Mucosa of descending colon (tissue), 3 donors: ENCODE measurements at places on chromosomes 16 and 17.

GRCh38 chr17:12789075-12789480 is 220 bp upstream of the ARHGAP44 start:
- no peak for DNase-seq

DNA sequence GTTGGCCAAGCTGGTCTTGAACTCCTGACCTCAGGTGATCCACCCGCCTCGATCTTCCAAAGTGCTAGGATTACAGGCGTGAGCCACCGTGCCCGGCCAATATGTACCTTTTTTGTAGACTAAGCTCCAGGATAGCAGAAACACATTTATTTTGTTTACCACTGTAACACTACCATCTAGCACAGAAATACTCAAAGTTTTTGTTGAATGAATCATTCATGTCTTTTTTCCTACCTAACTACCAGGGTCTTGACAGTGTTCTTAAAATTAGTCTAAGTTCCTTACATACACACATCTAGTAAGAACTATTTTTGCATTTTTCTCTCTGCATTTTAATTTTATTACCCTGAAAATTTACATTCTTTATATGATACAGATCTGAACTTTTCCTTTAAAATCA is 44.4 kb downstream of the AKAP10 start:
- DNase-seq = no peak

GRCh38 chr16:58417600-58417999 is 25.3 kb downstream of the GINS3 start:
- no peak for DNase-seq

DNA sequence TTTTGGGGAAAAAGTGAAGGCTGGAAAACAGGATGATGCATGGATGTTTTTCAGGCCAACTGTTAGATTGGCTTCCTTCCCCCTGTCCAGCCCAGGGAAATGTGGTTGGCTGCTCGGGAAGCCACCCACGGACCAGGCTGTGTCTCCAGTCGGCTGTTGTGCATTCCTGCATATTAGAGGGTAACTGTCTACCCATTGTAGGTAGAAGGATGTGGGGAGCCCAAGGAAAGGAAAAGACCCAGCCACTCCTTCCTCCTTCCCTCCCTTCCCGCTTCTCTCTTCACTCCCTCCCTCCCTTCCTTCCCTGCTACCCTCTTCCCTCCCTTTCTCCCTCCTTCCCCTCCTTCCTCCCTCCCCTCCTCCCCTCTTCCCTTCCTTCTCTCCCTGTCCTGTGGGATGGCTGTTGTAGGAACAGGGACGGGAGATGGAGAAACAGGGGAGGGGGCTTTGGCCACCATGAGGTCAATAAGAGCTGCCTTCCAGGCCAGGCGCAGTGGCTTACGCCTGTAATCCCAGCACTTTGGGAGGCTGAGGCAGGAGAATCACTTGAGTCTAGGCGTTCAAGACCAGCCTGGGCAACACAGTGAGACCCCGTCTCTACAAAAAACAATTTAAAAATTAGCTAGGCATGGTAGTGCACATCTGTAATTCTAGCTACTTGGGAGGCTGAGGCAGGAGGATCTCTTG is 16.9 kb downstream of the SYT17 start:
- no peak for DNase-seq
